ENCODE measurements at places on chromosomes 11 and 22.

GRCh38 chr22:31105282-31105929 lies 2.0 kb downstream of the SELENOM start:
- DNase-seq, result no peak

- no peak for DNase-seq
Observed at GRCh38 chr11:16193897-16194381, 162.4 kb downstream of the SOX6 start.

- DNase-seq, result no peak
Observed at GRCh38 chr11:101083335-101083734, 46.3 kb downstream of the PGR start.

- DNase-seq, result peak; percentile 86
Observed at GRCh38 chr11:124746621-124747243, 5.3 kb downstream of the VSIG2 start.

- peak; percentile 47 for DNase-seq
Observed at GRCh38 chr11:120532082-120532831, 20.7 kb downstream of the GRIK4 start.

GRCh38 chr11:111976767-111977145 lies 39.6 kb downstream of the DIXDC1 start:
- no peak for DNase-seq

- DNase-seq, result no peak
Observed at GRCh38 chr11:95795627-95796295, 5.5 kb downstream of the CEP57 start.

DNA sequence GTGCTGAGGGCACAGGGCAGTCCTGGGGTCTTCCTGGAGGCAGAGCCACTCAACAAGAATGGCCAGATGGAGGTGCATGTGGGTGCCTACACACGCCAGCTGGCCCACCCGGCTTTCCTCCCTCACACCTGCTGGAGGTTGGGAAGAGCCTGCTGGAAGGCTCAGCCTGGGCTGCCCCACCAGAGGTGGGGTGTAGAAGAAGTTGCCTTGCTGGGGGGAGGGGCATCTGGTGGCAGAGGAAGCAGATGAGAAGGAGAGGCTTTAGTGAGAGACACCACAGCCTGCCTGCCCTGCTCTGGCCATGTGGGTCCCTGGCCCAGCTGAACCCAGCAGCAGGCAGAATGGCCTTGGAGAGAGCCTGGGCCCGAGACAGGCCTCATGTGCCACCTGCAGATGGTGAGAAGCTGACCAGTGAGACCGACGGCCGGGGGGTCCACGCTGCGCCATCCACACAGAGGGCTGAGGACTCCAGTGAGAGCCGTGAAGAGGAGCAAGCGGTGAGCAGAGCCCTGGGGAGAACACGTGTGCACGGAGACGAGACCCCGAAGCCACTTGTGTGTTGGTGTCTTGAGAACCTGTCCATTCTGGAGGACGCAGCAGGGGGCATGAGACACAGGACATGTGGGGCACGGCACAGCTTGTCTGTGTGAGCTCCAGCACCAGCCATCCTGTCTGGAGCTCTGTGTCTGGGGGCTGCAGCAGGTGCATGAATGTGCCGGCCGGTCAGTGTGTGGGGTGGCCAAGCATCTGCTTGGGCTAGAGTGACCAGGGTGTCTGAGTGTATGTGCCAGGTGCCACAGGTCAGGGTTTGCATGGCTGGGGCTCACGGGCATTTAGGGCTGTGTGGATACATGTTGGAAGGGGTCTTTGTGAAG lies 2.7 kb downstream of the B4GALNT4 start:
- DNase-seq, result no peak

DNA sequence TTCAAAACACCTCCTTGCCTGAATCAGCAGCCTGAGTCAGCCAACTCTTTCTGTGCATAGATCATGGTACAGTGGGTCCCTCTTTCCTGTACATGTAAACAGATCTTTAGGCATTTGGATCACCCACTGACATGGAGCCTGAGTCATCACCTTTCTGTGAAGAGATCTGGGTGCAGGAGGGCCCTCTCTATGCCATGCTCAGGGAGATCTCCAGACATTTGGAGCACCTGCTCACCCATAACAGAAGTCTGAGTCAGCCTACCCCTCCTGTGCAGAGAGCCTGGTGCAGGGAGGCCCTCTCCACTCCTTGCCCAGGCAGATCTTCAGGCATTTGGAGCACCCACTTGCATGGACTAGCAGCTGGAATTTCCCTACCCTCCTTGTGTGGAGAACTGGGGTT lies 56.2 kb upstream of the GLYAT start:
- DNase-seq, result peak; percentile 34

DNA sequence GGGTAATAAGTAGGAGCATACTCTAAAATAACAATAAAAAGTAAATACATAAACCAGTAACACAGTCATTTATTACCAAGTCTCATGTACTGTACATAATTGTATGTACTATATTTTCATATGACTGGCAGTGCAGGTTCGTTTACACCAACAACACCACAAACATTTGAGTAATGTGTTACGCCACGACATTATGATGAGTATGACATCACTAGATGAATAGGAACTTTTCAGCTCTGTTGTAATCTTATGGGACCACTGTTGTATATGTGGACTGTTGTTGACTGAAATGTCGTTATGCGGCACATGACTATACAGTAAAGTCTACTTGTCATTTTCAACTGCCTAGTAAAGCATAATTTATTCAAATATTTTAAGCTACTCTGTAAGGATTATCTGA lies 18.6 kb downstream of the KIF18A start:
- DNase-seq, result peak; percentile 82

- no peak for DNase-seq
Observed at GRCh38 chr11:13105237-13105844, 96.2 kb downstream of the RASSF10 start.

DNA sequence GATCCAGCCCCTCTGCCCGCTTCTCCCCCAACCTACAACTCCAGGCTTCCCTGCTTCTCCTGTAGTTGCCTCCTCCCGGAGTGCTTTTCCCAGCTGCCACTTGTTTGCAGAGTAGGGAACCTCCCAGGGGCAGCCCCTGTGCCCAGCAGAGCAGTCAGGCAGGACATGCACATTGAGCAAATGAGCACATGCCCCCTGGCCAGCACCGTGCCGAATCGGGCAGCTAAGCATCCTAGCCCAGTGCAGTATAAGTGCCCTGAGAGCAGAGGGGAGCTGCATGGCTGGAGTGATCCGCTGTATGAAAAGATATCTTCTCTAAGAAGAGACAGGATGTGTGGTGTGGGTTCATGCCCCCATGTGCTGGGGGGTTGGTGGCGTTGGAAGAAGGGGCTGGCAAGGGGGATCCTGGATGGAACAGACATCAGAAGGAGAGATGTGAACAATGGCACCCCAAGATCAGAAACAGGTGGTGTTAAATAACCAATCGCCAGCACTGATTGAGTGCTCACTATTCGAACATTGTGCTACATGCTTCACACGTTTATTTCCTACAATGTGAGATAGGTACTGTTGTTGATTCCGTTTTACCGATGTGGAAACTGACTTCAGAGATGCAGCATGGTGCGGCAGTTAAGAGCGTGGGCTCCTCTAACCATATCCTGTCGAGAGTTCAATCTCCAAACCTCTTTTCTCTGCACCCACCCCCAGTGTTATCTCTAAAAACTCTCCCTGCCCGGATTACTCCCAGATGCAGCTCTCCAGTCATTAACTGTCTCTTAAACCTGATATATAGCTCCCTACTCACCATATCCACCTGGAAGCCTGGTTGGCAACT lies 1.2 kb downstream of the AIP start:
- no peak for DNase-seq

- no peak for DNase-seq
Observed at GRCh38 chr22:41360126-41360525, 21.6 kb upstream of the TEF start.

DNA sequence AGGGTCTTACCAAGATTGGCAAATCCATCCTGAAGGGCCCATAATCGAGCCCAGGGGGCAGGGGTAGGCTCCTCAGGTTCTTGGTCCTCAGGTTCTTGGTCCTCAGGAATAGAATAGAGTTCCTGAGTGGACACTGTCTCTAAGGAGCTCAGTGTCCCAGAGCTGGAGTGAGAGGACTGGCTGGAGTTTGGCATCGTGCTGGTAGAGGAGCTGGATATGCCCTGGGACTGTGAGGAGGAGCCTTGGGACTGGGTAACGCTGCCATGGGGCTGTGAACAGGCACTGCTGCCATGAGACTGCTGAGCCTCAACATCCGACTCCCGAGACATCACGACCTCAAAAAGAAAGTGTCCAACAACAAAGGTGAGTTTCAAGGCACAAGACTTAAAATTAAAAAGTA lies 7.2 kb downstream of the CHEK2 start:
- no peak for DNase-seq

DNA sequence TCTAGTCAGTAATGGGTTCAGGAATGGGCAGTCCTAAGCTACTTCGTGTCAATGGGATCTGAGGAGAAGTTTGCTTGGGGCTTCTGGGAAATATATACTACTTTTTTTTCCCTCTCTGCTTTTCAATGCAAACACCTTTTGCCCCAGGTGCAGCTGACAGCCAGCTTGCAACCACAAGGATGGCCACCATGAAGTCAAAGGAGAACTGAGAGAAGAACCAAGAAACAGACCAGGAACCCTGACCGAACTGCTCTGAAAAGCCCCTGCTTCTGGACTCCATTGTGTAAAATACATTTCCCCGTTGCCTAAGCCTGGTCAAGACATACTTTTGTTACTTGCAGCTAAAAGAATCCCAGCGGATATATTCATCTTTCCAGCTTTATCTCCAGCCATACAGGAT lies 20.1 kb upstream of the CD44 start:
- DNase-seq, result no peak

GRCh38 chr11:32425761-32426160 lies 9.6 kb downstream of the WT1 start:
- DNase-seq, result no peak

- peak; percentile 17 for DNase-seq
Observed at GRCh38 chr22:45317551-45318167, 7.9 kb downstream of the FAM118A start.

DNA sequence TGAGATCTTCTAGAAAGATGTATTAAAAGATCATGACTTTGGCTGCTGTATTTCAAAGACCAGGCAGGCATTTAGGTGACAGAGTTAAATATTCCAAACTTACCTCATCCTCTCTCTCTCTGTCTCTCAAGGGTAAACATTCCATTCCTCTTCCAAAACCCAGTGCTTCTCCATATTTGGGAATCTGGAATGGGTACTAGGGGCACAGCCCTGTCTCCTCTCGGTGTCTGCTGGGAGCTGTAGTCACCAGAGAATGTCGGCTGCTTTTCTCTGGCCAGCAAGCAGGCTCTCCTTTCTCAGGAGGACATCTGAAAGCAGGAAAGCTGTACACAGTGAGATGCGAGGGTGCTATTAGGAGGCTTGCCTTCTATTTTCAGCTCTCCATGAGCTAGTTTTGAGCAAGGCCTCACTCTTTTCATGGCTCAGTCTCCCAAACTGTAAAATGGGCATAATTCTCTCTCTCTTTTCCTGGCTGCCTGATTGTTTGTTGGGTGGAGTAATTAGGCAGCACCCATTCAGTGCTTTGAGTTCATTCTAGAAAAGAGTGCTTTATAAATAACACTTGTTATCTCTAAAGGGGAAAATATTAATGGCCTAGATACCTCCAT lies 9.3 kb upstream of the PEX26 start:
- no peak for DNase-seq

GRCh38 chr11:116376547-116376946 lies 396.2 kb downstream of the BUD13 start:
- no peak for DNase-seq

- no peak for DNase-seq
Observed at GRCh38 chr11:112732031-112732430, 229.2 kb upstream of the NCAM1 start.

DNA sequence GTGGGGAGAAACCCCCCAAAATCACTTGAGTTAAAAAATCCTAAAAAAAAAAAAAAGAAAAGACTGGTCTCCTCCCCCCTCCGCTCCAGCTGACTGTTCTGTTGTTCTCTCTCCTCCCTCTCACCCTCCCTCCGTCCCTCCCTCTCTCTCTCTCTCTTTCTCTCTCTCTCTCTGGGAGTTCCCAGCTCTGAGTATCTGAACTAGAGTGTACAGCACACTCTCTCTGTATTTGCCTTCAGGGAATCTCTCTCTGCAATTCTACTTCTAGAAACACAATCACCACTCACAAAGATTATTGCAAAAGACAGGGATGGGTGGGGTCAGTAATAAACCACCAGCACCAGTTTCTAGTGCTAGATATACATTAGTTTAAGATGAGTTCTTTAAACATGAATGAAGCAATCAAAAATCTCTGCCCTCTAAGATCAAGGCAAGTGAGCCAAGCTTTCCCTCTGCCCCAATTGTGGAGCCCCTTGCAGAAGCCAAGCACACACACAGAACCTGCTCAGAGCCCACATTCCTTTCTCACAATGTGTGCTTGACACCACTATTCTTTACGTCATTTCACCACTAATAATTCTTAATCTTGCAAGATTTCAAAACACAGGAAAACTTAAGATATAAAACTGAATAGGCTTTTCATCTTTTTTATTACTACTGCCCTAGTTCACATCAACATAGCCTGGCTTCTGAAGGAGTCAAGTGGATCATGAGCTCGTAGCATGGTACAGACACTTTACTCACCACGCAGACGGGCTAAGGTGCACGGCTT lies 133.5 kb downstream of the RBFOX2 start:
- DNase-seq, result peak; percentile 85

DNA sequence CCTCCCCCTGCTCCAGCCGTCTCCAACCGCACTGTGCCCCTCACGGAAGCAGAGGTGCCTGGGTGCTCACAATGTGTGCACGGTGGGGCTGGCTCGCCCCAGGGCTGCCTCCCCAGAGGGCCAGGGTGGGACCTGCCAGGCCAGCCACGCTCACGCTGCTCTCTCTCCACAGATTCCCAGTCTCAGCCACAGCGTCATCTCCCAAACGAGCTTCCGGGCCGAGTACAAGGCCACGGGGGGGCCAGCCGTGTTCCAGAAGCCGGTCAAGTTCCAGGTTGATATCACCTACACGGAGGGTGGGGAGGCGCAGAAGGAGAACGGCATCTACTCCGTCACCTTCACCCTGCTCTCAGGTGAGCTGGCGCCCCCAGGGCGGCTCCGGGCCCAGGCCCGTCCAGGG lies 30.4 kb downstream of the MOB2 start:
- no peak for DNase-seq
